ENCODE measurements at places on chromosomes 12 and 14.

DNA sequence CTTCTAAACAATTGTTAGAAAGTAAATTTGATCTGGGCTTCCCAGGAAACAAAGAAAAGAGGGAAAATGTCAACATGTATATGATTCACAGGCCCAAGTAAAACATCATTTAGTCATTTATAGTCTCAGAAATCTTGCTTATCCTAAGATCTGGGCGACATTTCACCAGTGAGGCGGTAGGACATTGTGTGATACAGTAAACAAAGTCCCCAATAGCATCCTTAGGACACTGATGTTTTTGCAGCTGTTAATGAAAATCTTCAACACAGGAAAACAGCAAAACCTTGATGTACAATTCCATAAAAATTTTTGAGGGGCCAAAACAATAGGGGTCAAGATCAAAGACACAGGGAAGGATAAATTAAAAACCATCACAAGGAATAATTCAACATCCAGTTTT, 20.2 kb downstream of the LMO3 start:
- DNase-seq = no peak

DNA sequence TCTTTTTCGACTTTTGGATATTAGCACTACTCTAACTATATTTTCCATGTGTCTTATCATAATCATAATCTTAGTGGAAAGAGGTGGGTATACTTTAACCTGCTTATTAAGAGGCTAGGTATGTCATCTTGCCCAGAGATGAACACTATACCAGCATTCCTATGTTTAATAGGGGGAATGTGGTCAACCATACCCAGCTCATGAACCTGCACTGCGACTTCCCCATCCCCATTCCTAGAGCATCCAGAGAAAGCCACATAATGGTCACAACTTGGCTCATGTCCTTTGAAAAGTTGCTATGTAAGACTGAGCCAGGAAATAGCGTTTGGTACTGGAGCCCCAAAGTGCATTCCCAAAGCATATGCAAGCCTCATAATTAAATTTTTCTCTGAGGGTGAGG, 55.2 kb downstream of the TMCC3 start:
- DNase-seq = no peak

DNA sequence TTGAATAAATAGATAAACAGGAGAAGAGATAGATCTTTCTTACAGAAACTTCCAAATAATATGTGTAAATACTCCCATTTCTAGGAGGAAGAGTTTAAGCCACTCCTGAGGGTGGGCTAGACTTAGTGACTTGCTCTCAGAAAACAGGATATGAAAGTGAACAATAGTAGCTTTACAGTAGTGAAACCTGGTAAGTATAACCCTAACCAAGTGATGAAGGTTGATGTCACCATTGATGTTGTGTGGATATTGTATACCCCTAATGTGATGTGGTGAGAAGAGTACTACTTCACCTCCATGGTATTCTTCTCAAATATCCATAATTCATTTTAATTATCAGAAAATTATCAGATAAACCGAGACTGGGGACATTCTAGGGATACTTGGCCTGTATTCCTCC, 20.9 kb downstream of the AKAP6 start:
- DNase-seq = no peak

DNA sequence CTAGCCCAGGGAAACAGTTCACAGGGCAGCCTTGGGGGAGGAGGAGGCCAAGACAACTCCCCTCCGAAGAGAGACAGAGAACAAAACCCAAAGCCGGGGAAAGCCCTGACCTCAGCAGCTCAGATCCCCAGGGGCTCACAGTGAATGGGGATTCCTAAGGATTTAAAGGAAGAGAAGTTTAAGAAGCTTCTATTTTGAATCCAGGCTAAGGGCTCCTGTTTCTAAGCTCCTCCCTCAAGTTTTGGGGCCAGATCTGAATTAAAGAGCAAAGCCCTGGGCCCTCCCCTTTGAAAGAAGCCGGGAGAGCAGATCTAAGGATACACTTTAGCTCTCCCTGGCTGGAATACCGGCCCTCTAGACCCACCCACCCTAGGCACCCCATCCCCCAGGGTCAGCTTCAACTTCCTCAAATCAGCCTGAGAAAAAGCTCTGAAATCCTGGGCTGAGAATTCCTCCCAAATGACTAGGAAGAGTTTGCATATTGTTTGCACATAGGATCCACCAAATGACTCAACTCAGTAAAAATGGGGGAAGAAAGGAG, 3.9 kb downstream of the KDM2B start:
- no peak for DNase-seq

DNA sequence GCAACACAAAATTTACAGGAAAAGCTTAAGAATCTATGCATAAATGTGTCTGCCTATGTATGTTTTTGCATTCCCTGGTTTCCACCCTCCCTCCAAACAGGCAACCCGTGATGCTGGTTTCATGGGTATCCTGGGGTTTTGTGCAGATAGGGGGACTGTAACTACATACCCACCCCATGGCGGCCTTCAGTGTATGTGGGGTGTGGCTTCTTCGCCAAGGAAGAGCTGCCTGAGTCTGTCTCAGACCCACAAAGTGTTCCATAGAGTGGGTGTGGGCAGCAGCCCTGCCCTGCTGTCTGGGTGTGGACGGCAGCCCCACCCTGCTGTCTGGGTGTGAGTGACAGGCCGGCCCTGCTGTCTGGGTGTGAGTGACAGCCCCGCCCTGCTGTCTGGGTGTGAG, 174.8 kb downstream of the ADGRD1 start:
- DNase-seq = no peak
